ENCODE measurements at places on chromosomes 7 and 10.

DNA sequence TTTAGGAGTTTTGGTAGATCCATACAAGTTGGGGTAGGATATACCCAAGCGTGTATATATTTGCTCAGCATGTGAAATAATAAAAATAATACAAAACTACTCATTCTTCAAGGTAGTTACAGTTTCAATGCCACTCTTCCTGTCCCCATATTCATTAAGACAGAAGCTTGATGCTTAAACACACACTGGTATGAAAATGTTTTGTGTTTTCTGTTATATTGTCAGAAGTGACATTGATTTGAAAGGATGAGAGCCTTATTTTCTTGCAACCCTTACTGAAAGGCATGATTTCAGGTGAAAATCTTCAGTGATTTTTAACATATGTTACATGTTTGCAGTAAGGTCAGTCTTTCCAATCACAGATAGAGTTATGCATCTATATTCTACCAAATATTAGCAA, 233.6 kb downstream of the TRIL start:
- no peak for DNase-seq

DNA sequence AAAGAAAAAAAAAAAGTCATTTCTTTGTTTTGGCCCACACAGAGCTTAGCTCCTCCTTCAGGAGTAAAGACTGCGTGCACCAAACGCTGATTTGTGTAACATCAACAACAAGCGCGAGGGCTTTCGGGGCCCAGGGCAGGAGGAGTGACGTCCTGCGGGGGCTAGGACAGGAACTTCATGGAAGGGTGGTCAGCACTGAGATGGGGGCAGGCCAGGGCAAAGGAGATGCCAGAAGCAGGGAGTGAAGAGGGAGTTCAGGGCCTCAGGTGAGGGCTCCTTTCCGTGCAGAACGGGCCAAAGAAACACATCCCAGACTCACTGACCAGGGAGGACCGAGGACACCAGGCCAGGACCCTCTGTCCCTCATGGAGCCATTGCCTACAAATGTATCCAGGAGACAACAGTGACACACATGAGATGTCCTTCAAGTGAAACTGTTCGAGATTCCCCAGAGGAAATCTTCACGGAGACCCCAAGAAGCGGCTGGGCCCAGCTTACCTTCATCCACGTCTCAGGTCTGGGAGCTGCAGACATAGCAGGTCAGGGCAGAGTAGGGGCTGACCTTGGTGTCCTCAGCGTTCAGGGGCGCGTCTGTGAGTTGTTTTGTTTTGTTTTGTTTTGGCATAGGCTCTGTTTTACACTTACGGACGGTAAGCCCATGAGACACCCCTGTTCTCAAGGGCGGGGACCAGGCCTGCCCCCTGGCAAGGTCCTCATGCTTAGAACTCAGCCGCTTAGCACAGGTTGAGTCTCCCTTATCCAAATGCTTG, 30.4 kb upstream of the SHH start:
- no peak for DNase-seq

DNA sequence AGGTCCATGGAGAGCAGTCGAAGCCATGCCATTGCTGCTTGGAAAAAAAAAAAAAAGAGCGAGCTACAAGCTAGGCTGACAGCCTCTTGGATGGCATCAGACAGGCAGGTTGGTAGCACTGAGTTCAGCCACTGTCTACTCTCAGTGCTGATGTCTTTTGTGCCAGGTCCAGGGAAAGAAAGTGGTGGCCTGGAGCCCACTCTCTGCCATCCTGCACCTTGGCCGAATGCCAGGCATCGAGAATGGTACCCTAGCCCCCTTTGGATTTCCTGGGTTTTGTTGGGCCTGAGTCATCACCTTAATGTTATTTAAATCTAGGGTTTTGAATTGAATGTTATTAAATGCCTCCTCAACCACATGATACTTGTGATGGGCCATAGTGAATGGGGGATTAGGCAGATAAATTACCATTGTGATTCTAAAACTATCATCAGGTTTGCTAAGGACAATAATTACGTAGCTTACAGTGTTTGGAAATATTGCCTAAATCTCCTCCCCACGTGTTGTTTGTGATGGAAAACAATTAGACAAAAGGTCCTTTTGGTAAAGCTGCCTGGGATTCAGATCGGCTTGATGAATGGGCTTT, 195.7 kb upstream of the GPR26 start:
- no peak for DNase-seq

DNA sequence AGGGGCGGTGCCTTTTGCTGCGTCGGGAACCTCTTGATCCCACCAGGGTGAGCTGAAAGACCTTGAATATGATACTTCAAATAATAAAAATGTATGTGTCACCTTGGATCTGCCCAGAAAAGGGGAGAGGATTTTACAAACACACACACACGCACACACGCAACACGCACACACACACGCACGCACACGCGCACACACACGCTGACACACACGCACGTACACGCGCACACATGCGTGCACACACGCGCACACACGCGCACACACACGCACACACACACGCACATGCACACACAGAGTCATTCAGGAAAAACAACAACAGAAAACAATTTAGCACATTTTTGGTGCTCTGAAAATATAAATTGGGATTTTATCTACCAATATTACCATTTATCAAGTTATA, 379.5 kb downstream of the PAXIP1 start:
- no peak for DNase-seq

DNA sequence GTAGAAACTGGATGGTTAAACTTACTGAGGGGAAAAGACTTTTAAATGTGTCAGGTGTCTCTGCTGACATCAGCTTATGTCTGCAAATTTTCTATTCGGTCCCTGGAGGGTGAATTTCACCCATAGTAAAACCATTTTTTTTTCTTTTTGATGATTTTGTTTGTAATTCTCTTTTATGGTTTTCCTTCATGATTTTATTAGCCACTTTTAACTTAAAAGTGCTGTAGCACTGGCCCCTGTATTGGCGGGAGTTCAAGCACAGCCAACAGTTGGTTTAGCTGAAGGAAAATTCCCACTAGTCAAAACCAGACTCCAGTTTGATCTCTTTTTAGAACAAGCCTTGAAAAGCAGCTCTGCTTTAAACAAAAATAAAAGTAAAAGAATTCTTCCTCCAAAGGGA, 5.0 kb upstream of the ITGA8 start:
- DNase-seq = no peak

- DNase-seq = no peak
Measured at GRCh38 chr10:104617831-104618230, 23.3 kb upstream of the SORCS3 start.

- no peak for DNase-seq
Measured at GRCh38 chr10:47166405-47166777, 133.6 kb upstream of the GDF10 start.

GRCh38 chr7:13910805-13911551, 78.5 kb downstream of the ETV1 start:
- DNase-seq = no peak

GRCh38 chr7:10940704-10941355, 32.8 kb upstream of the PHF14 start:
- DNase-seq = peak; percentile 7

DNA sequence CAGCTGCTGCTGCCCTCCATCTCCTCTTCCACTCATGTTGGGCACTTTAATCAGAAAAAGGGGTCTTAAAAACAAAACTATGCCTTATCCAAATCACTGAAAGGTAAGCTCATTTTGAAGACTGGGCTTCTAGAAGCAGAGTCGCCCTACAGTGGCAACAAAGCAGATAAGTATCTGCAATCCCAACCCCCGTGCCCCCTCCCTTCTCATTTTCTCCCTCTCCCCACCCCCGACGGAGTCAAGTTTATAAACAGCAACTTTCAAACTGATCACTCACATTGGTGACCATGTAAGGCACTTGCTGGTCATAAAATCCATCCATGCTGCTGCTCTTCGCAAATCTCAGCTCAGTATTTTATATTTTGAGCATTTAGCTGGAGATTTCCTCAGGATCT, 738 bp downstream of the ETV1 start:
- no peak for DNase-seq

- no peak for DNase-seq
Measured at GRCh38 chr7:30842542-30843451, 68.9 kb upstream of the AQP1 start.

DNA sequence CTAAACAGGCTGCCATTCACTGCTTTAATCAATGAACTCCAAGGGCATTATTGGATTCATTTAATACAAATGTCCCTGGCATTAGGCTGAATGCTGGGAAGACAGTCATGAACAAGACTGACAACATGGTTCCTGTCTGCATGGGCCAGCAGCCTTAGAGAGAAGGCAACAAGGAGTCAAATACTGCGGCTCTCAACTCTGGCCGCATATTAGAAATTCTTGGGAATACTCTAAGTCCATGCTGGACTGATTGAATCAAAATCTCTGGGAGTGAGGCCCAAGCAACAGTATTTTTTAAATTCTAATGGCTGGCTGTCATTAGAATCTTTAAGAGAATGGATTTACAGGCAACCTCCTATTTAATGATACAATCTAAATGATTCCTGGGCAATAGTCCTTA, 34.1 kb downstream of the FGFBP3 start:
- DNase-seq = no peak

DNA sequence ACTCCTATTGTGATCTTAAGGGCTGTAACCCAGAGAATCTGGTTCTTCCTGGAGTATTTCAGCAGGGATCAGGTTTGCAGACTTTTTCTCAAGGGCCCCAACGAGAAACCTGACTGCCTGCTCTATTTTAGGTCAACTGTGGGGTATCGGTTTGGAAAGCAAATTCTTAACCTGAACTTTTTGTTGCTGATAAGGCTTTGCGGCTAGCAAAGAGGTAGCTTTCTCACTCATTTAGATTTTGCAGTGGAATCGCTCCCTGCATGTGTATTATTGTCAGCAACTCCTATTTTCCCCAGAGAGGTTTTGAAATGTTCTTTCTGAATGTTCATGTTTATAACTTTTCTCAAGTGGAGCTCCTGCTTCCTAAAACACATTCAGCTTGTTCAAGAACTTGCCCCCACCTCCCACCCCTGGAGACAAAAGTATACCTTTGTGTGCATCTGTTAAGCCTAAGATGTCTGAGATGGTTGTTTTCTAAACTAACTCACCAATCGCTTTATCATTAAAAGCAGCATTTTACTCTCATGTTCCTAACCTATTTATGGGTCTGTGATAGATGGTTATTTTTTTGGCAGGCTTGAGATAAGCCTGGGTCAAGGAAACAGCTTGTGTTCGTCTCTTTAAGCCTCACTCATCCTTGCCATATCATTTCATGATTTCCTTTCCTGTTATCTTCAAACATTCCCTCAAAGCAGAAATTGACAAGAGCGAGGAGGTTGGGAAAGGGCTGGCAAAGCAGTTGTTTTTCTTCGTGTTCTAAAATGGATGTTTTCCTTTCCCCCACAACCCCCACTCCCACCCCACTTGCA, 129.8 kb downstream of the BAMBI start:
- no peak for DNase-seq

GRCh38 chr7:93877742-93878141, 12.8 kb downstream of the TFPI2 start:
- DNase-seq = no peak

DNA sequence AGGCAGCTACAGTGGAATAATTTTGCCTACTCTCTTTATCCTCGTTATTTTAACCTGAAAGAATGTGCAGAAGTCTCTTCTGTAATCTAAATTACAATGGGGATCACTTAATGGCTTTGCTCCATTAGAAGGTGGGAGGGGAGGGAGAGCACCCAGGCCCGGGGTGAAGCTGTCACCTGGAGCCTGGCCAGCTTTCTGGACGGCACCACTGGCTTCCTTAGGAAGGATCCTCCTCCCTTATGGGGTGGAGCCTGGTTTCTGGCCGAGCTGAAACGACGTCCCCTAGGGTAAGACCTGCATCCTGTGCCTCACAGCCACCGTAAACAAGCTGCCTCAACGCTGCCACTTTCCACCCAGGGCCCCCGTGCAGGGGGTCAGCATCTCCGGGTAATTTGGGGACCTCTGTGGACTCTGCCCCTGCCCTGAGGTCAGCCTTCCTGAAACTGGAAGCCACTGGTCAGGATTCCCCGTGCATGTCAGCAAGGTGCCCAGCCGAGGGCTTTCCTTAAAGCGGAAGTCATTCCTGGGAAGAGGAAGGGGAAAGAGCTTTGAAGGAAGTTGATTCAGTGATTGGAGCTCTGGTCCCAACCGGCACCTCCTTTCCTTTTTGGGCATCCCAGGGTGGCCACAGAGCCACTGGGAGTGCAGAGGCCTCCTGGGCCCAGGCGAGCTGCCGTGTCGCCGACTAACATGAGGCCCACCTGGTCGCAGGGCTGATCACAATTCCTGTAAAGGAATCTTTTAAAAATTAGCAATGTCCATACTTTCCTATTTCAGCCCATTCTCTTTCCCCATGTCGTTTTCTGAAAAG, 569.1 kb downstream of the DNAJB6 start:
- DNase-seq = no peak

GRCh38 chr10:92965314-92965713, 95.3 kb upstream of the CYP26C1 start:
- DNase-seq = no peak

DNA sequence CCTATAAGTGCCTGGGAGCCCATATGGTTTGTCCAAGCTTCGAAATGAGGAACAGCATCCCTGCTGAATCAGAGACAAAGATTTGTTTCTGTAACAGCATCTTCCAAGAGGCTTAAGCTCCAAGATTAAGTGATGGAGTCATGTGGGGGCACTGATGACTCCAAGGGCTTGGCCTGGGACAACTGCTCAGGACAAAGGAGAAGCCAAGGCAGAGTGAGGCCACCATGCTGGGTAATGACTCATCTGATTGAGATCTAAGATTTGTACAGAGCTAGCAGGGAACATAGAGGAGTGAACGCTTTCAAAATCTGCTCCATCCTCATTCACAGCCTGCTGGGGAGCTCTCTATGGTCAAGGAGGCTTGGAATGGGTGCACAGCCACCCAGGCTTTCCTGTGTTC, 49.3 kb downstream of the C10orf120 start:
- no peak for DNase-seq

GRCh38 chr10:102904346-102904745, 13.7 kb upstream of the CNNM2 start:
- DNase-seq = no peak

- no peak for DNase-seq
Measured at GRCh38 chr10:78886129-78886528, 182.6 kb upstream of the ZMIZ1 start.

- no peak for DNase-seq
Measured at GRCh38 chr7:102874166-102874829, 38.5 kb upstream of the LRRC17 start.

DNA sequence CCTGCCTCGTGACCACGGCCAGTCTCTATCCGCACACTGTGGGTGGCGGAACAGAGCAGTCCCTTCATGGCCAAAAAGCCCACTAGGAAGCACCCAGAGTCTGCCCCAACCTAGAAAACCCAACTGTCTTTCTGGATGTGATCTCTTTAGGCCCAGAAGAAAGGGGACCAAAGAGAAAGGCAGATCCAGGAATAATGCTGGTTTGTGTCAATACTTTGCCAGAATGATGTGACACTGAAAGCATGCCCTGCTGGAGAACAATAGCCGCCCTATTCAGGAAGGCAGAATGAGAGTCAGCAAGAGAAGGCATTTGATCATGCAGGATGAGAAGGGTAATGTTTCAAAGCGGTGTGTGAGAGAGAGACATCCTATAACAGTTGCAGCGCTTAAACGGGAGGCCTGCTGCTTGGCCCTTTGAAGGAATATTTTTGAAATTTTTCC, 274.7 kb downstream of the USP6NL start:
- DNase-seq = no peak
